Right kidney (tissue), 9 donors: ENCODE measurements at places on chromosomes 6 and 20.

DNA sequence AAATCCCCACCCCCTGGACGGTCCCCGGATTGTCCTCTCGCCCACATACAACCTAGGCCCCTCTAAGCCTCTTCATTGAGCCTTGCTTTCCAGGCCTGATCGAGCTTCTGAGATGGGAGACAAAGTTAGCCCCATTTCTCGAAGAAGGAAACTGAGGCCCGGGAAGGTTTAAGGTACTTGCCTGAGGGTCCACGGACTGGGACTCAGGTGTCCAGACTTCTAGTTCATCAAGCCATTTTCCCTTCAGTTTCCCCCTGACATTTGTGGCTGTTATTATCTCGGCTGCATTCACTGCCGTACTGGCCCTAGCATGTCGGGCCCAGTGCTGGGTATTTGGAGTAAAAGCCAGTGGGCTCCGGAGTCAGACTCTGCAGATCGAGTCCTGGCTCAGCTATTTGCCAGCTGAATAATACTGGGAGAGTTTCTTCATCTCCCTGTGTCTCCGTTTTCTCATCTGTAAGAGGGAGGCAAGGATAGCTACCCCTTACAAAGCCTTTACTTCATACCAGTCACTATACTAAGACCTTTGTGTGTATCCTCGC, 633 bp downstream of the RPRD1B start:
- no peak for DNase-seq

- no peak for DNase-seq
Measured at GRCh38 chr6:14187406-14187805, 69.8 kb downstream of the CD83 start.

GRCh38 chr20:5621305-5621704, 128.9 kb upstream of the SHLD1 start:
- peak; percentile 11 for DNase-seq

DNA sequence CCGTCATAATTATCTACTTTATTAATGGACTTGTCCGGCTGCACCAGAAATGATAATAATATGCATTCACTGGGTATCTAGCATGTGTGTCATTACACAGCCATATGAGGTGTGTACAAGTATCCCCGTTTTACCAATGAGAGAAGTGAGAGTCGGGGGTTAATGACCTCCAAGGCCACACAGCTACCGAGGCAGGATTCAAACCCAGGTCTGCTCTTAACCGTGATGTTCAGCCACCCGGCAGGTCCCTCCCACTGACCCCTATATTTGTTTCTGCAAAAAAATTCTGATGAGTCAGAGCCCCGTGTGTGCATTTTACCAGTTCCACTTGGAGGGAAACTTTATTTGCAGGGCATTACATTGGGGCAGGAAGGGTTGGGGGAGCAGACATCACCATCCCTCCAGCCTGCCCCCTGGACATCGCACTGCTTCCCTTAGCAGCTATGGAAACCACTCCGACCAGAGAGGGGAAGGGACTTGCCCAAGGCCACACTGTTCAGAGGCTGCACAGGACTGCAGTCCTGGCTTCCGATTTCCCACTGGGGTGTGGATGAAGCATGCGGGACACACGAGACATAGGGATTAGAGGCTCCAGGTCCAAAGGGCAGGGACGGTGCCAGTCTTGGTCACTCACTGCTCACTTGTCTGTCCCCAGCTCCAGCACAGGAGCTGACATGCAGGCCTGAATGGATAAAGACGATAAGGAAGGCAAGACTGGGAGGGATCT, 10.1 kb upstream of the SRC start:
- DNase-seq, result no peak

GRCh38 chr6:43095939-43096338, 19.8 kb downstream of the PTK7 start:
- DNase-seq, result no peak

DNA sequence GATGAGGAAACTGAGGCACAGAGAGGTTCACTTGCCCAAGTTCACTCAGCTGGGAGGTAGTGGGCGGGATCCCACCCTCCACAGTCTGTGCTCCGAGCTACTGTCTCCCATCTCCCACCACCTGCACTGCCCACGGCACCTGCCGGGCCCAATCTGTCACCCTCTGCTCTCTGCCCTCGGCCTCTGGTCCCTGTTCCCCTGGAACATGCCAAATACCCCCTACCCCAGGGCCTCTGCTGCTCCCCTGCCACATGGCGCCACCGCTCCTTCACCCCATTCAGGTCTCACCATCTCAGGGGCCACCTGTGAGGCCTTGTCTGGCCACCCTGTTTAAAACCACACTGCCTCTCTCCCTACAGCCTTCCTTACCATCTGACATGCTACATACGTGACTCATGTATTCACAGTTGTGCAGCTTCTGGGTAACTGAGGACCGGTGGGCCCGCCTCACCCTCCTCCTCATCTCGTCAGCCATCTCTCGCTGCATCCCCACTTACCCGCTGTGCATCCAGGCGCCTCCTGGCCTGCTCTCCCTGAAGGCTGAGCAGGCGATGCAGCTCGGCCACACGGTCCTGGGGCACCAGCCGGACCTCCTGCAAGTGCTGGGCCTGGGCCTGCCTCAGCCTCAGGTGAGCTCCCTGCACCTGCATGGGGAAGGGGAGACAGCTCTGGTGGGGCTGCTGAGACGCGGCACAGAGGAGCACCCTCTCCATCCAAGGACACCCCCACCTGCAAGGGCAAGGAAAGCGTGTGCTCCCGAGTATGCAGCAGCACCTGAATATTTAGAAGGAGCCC, 50.6 kb downstream of the GINS1 start:
- DNase-seq, result no peak

DNA sequence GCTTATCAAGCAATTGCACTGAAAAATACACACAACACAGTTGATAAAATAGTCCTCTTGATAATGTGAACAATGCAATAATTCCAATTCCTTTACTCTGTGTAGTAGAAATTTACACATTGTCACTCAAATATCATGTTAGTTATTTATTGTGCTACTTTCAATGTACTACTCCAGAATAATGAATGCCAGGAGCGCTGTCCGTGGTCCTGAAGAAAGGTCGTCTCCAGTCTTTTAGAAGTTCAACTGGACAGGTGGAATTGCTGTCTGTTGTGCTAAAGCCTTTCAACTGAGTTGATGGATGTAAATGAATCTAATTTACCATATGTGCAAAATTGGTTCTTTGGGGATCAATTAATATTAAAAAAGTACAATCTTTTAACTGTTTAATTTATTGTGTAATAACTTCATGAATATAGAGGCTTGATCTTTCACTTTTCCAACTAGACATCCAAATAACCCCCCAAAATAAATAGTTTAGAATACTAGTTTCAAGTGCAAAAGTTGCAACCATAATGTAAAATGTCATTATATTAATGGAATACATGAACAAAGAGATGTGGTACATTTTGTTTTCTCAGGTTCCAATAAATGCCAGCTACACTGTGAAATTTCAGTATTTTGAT, 3.2 kb downstream of the GRIK2 start:
- peak; percentile 38 for DNase-seq

- DNase-seq, result no peak
Measured at GRCh38 chr6:74939151-74939708, 266.6 kb downstream of the COL12A1 start.

- DNase-seq, result no peak
Measured at GRCh38 chr6:101824551-101825345, 431.2 kb downstream of the GRIK2 start.

DNA sequence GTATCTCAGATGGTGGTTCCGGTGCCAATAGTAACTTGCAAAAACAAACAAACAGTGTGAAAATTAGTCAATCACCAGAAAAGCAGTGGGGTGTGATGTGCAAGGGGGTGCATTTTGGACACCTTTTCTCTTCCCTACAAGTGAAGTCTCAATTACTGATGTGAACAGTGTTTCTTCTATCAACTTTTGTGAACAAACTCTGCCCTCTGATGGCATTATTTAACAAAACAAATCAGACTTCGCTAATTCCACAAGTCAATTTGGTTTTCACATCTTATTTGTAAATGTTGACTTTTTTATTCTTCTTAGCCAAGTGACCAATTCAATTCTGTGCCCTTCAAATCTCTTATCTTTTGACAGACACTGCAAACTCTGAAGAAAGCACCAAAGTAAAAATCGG, 212.2 kb downstream of the UST start:
- no peak for DNase-seq

- DNase-seq, result no peak
Measured at GRCh38 chr20:25476106-25477013, 68.9 kb downstream of the GINS1 start.

GRCh38 chr6:29005183-29005885, at the start of gene ZNF311:
Gene ZNF311, minus strand, starts transcription at chr6:29005315. Its CDS starts 1,361 bp downstream, at chr6:29003954.
- peak; percentile 63 for DNase-seq

DNA sequence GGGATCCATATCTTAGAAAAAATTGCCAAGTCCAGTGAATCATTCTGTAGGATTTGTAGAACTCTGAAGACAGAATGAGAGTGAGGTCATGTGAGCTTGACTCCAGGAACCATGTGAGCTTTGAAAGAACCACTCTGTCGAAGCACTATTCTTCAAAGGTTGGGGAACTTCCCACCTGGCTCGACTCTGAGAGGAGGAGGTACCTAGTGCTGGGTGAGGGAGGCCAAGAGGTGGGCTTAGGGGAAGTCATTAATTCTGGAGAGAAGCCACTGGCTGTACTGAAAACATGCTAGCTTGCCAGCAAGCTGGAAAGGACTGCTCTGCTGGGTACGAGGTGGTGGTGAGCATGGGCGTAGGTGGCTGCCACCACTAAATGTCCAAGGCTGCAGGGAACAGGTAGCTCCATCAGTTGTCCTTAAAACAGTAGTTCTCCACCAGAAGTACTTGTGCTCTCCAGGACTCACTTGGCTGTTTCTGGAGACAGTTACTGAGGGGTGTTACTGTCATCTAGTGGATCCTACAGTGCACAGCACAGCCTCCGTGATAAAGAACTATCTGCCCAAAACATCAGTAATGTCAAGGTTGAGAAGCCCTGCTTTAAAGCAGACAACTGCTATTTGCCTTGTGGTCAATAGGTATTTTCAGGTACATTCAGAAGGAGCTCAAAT, 34.7 kb upstream of the SYNJ2 start:
- no peak for DNase-seq

- peak; percentile 70 for DNase-seq
Measured at GRCh38 chr20:57708694-57709673, 831 bp downstream of the PMEPA1 start.

DNA sequence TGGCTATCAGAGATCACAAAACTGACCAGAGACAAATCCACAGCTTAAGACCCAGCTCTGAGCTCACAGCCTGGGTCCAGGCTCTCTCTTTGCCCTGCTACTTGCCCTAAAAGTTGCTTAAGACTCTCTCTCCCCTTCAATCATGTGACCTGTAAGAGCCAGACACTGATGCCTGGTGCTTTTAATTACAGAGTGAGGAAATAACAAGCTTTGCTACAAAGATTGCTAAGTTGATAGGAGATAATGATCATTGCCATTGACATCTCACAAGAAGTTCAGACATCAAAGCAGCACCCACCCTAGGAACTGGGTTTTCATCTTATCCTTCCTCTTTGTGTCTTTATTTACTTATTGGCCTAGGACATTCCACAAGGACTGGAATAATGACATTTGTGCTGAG, 125.9 kb upstream of the CD93 start:
- no peak for DNase-seq

- peak; percentile 23 for DNase-seq
Measured at GRCh38 chr20:46708172-46708860, 1.1 kb upstream of the SLC2A10 start.

GRCh38 chr20:59765599-59766177, 161.3 kb downstream of the PHACTR3 start:
- DNase-seq, result no peak

GRCh38 chr6:118712969-118713368, 61.6 kb upstream of the CEP85L start:
- DNase-seq, result no peak

DNA sequence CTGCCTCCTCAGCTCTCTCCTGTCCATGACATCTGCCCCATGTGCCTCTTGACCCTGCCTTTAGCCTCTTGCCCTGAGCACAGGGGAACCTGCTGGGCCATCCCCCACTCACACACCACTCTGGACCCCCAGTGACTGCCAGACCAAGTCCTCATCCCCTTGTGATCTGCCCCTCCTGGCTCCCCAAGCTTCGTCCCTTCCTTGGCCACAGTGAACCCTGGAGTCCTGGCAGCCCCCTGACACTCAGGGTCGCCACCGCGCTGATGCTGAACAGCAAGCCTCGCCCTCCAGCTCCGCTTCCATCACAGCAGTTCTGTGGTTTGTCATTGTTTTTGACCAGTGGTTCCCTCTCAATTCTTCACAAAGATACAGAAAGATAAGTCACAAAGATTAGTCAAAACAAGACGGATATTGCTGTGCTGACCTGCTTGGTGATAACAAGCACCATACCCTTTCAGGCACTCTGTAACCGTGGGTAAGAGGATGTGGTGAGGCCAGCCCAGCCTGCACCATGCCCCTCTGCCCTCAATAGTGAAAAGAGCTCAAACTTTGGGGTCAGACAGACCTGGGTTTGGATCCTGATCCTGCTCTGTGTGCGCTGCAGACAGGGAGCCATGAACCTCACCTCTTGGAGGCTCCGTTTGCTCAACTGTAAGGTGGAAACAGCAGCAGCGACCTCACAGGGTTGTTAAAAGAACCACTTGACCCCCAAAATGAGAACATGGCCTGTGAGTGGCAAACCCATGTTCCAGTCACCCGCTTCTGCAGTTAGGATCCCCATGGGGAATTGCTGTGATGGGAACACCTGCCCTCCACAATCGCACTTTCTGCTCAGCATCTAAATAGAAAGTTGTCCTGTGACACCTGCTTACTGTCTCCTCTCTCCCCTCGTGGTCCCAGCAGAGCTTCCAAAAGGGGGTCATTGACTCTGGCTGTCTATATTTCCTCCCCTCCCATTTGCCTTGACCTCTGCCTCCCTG, 114.5 kb downstream of the TOX2 start:
- DNase-seq, result no peak

- DNase-seq, result no peak
Measured at GRCh38 chr6:81455641-81456040, 296.8 kb downstream of the TENT5A start.

DNA sequence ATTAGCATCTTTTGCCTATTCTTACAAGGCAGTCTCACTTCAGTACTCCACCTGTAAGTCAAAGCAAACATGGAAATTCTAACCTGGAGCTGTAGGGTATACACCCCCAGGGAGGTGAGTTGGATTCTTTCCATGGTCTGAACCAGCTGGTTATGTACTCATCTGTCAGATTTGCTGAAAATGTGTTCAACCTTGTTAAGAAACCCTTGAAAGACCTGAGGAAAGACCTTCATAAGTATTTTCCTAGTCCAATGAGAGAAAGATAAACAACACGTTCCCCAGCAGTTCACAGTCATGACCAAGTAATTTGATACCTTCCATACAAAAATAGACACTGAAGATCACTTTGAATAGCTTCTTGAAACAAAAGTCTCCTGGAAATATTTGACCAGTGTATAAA, 42.5 kb downstream of the ID4 start:
- no peak for DNase-seq

DNA sequence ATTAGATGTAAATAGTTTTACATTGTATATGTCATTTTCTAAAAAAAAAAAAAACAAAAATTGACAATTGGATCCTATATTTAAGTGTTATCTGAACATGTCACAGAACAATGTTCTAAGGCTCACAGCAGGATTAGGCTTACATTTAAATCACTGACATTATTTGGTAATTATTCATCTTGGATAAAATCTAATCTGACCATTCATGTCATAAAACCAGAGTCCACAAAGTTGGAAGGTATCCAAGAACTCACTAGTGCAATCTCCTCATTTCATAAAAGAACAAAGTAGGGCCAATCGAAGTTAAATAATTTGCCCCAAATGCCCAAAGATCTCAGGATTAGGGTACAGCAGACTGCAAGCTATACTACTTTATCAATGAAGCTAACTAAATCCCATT, 73.0 kb downstream of the PDSS2 start:
- DNase-seq, result no peak
